ENCODE measurements at places on chromosomes 2 and 18. TPM values are rescaled to one million over a fixed set of nuclear protein-coding genes. Genes with fewer than 3 reads are reported as not detected.

SPP2 gene
- total RNA-seq: not detected

CRIM1 gene
- 15.2 TPM for total RNA-seq

POTEE gene
- total RNA-seq: 0.12 TPM

SEH1L gene
- total RNA-seq: 41.4 TPM

OR6B2 gene
- not detected for total RNA-seq

RAMP1 gene
- total RNA-seq: 2.2 TPM

All from esophagus mucosa (tissue), 1 donor.